Activated T-cell treated with anti-CD3 and anti-CD28 coated beads, Interleukin-2, amount 50 U/mL, for 48 hours (primary cell): ENCODE measurements at places on chromosomes 6 and 20.

GRCh38 chr6:110814102-110815014 lies 911 bp downstream of the CDK19 start:
- peak; percentile 80 for DNase-seq

DNA sequence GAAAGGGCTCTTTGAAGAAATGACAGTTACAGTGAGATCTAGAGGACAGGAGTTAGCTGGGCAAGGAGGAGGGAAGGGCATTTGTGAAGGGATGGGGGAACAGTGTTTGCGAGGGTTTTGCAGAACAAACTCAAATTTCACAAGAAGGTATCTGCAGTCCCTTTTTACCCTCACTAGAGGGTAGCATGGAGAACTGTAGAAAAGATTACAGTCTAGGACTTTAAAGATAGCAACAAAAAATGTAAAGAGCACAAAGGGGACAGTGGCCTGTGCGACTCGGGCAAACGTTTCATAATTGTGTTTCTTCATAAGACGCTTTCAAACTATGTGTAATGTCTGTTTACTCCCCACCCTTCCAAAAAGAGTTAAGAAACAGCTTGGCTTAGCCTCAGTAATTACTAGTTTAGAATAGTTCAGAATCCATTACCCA lies 21.2 kb upstream of the ASXL1 start:
- DNase-seq = no peak

DNA sequence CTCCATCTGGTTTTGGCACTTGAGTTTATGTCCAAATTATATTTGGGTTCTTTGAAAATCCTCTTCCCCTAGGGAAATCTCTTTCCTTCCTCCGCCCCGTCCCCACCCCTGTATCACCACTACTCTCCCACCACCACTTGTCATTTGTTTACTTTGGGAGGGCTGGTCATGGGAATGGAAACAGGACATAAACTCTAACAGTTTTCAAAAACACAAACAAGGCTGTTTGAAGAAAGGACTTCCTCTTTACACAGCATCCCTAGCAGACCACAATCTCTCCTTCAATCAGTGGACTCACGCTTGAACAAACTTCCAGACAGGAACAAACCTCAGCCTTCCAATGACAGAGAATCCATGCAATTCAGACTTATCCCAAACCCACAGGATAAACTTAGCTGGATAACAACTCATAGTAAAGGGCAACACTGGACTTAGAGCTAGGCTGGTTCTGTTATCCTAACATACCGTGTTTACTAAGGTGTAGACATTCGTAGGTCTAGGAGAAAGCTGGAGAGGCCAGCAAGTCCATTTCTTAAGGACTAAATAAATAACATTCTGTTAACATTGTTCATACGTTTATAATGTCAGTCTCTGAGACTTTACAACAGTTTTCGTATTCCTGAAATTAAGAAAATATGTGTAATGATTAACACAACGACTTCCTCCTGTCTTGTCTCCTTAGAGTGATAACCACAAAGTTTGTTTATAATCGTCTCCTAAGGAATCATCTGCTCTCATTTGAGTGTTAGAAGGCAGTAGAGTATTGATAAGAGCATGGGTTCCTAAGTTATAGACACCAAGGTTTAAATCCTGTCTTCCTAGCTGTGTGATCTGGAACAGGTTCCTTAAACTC lies 44.1 kb upstream of the CTAGE9 start:
- DNase-seq = no peak

DNA sequence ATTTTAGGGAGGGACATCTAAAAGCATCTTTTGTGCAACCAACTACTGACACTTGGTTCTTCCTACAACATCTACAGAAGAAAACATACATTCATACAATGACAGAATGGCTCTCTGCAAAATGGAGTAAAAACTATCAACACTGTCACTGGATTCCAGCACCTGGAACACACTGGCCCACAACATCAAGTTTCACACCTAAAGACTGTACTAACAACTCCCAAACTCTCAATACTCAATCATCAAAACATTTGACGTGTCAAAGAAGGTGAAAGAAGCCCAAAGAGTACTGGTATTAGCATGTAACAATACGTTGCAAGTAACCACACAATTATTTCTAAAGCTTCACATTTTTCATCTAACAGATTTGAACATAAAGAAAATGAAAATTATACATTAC lies 2.1 kb downstream of the CPNE1 start:
- DNase-seq = no peak
